Mesenteric fat pad (tissue), 1 donor: ENCODE measurements at places on chromosomes 16 and 17. TPM values are rescaled to one million over a fixed set of nuclear protein-coding genes. Genes with fewer than 3 reads are reported as not detected.

DNA sequence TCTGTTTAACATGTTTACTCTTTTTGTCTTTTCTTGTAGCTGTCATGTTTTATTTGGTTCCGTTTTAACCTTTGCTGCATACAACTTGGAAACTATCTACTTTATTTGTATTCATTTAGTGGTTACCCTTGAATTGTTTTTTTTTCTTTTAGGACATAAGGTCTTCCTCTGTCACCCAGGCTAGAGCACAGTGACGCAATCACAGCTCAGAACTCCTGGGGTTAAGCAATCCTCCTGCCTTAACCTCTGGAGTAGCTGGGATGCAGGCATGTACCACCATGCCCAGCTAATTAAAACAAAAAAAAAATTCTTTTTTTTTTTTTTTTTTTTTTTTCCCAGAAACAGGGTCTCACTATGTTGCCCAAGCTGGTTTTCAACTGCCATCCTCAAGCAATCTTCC lies 29.8 kb upstream of the USP43 start:
- DNase-seq: no peak

DNA sequence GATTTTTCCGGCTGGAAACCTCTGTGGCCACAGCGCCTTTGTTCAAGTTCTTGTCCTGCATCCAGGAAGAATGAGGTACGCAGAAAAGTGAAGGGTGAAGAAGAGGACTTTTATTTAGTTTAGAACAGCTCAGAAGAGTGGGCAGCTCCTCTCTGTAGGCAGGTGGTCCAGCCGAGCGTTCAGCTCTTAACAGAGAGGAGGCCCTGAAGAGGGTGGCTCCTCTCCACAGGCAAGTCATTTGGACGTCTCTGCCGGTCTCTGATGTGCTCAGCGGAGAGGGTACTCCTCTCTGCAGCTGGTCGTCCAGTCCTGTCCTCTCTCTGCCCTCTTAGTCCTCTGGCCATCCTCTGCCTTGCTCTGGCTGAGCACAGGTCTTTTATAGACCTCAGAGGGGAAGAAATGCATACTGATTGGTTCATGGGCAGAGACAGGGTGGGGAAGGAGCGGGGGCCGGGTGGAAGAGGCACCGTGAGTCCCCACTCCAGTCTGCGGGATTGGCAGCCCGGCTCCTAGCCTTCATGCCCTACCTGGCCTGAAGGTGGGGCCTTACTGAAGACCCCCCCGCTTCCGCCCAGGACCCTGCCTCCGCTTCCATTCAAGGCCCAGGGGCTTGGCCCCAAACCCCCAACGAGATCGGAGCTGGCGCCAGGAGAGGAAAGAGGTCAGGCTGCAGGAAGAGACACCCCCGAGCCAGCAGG lies 70.0 kb upstream of the NKD1 start:
- DNase-seq: peak; percentile 79

- DNase-seq: no peak
Observed at GRCh38 chr17:1231456-1231855, 38.8 kb upstream of the BHLHA9 start.

DNA sequence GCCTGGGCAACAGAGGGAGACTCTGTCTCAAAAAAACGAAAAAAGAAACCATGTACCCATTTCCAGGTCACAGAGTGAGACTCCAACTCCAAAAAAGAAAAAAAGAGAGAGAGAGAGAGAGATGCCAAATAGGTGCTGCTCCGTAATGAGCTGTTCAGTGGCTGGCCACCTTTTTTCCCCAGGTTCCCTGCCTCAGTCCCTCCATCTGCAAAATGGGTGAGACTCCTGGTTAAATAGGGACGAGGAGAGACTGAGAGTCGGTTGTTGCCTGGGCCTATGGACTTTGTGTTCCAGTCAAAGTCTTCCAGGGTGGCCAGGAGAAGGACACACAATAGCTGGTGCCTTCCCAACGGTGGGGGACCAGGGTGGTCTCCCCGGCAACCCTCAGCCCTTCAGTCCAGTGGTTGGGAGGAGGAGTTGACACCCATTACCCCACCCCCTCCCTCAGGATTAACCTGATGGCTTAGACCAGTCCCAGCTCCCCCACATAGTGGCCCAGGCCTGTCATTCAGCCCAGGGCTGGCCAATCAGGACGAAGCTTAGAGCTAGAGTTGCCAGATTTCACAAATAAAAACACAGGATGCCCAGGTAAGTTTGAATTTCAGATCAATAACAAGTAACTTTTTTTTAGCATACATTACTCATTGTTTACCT lies 258.2 kb downstream of the PARN start:
- DNase-seq: no peak

- no peak for DNase-seq
Observed at GRCh38 chr17:32275060-32276042, 9.7 kb downstream of the RHBDL3 start.

DNA sequence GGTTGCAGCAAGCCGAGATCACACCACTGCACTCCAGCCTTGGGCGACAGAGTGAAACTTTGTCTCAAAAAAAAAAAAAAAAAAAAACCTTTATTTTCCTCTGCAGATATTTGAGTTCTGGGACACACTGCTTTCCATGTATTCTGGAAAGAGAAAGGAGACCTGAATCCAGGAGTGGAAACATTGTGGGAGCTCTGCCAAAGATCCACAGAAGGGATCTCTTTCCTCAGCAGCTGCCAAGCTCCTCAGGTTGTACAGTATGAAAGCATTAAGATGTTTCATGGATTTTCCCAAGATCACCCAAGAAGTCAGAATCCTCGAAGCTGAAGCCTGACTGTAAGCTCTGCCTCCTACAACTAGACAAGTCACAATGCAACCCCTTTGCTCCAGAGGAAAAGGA lies 13.5 kb downstream of the NPRL3 start:
- no peak for DNase-seq

DNA sequence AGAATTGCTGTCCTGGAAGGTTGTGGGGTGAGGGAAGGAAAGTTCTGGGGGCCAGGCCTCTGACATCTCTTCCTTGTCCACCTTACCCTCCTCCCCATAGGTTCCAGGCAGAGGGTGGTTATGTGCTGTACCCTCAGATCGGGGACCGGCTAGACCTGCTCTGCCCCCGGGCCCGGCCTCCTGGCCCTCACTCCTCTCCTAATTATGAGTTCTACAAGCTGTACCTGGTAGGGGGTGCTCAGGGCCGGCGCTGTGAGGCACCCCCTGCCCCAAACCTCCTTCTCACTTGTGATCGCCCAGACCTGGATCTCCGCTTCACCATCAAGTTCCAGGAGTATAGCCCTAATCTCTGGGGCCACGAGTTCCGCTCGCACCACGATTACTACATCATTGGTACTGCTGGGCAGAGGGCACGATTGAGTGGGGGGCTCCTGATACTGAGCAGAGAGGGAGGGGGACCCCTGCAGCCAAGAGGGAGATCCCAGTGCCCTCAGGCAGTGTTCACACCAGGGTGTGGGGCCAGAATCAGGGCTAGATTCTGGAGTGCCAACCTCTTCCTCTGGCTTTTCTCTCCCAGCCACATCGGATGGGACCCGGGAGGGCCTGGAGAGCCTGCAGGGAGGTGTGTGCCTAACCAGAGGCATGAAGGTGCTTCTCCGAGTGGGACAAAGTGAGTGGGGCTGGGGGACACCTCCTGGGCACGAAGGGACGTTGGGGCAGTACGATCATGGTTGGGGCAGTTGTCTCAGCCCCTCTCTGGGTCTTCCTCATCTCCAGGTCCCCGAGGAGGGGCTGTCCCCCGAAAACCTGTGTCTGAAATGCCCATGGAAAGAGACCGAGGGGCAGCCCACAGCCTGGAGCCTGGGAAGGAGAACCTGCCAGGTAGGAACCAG lies 3.1 kb downstream of the EFNB3 start:
- DNase-seq: no peak

DNA sequence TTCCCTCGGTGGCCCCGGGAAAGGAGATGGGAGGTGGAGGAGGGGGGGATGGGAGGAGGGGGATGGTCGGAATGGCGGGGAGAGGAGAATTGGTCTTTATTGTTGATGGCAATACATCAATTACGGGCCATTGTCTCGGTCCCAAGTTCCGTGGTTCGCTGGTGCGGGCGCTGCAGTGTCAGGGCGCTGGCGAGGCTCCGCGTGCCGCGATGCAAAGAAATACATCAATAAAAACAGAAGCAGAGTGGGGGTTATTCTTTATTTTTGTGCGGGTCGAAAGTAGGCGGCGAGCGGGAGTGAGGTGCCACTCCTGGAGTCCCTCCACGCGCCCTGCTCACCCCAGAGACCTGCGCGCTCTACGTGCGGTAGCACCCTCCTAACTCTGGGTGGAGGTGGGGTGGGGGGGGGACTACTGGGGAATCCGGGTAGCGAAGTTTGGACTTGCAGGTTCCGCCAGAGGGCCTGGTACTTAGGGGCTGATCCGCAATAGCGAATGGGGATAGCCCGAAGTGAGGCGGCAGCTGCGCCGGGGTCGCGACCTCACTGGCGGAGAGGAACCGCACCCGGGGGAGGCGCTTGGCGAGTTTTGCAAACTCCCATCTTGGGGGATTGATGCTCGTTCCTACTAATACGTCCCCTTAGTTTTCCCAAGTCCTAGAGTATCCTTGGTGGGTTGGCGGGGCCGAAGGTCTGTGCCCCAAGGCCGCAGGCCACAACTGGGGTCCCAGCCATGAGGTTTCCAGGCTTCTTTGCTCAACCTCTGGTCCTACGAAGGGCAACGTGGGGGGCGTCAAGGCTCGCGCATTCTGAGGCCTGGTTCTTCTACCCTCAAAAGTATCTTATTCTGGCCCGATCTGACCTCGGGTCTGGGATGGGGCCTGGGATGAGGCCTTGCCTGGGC lies 3.5 kb upstream of the SALL1 start:
- DNase-seq: no peak

- DNase-seq: no peak
Observed at GRCh38 chr17:76193591-76193990, 46.7 kb downstream of the RNF157 start.

- DNase-seq: no peak
Observed at GRCh38 chr16:65122724-65123395, 997 bp upstream of the CDH11 start.

GRCh38 chr16:46606231-46606630 lies 14.9 kb downstream of the SHCBP1 start:
- no peak for DNase-seq

GRCh38 chr16:16861546-16861945 lies 482.6 kb downstream of the NPIPA7 start:
- no peak for DNase-seq

GRCh38 chr16:4179020-4179419 lies 62.8 kb upstream of the ADCY9 start:
- DNase-seq: no peak

DNA sequence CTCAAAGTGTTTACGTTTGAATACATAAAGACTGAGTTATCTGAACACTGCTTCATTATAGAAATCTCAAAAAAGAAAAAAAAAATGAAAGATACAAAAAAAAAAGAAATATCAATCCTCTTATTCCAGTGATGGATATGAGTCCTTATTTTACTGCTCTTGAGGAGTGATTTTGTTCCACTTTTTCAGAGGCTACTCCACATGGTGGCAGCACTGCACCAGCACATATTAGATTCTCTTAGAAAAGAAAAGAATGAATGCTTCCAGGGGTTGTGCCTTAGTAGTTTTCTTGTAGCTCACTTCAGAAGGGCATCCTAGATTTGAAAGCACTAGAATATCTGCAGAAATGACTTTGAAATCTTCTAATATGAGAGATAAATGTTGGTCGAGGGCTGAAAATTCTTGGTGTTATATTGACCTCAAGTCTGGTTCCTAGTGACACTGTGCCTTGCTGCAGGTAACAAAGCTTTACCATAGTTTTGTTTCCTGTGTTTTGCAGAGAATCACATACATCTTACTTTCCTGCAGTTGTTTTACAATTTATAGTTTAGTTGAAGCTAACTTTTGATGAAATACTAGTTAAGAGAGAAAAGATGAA lies 25.9 kb downstream of the AP2B1 start:
- no peak for DNase-seq

DNA sequence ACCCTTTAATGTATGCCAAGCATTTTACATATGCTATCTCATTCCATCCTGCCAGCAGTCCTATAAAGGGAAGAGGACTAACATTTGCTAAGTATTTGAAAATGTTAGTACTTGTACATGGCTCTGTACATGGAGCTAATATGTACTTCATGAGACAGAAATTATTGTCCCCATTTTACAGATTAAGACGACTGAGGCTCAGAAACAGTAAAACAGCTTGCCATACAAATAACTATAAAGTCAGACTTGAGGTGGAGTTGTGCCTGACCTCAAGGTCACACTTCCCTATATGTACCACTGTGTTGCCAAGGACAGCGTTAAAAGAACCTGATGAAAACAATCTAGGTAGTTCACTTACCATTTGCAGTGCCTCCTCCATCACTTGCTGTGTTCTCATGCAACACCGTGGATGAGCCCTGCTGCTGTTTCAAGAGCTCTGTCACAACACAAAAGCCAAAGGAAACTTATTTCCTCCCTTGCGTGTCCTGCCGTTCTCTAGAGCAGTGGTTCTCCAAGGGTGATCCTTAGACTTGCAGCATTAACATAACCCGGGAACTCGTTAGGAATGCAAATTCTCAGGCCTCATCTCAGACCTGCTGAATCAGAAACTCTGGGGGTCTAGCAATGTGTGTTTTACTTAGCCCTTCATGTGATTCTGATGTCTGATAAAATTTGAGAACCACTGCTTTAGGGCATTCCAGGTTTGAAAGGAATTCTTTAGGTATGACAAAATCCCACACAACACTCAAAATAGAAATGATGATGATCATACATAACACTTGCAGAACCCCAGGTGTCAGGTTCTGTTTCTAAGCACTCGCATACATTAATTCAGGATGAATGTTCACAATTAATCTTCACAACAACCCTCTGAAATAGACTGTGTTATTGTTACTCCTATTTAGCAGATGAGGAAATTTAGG lies 51.2 kb upstream of the MTMR4 start:
- no peak for DNase-seq

GRCh38 chr16:14586637-14587305 lies 43.3 kb downstream of the PARN start:
- no peak for DNase-seq

- no peak for DNase-seq
Observed at GRCh38 chr16:47995354-47995753, 160.4 kb downstream of the ABCC12 start.

The KREMEN2 gene
- total RNA-seq: not detected

The UTP4 gene
- 57.4 TPM for total RNA-seq

The TP53TG3B gene
- not detected for total RNA-seq

The DNAI2 gene
- total RNA-seq: not detected

The RPRML gene
- not detected for total RNA-seq

The GPR179 gene
- not detected for total RNA-seq
